Ecto neural progenitor cell (in vitro differentiated cells): ENCODE measurements at places on chromosomes 16 and 17.

DNA sequence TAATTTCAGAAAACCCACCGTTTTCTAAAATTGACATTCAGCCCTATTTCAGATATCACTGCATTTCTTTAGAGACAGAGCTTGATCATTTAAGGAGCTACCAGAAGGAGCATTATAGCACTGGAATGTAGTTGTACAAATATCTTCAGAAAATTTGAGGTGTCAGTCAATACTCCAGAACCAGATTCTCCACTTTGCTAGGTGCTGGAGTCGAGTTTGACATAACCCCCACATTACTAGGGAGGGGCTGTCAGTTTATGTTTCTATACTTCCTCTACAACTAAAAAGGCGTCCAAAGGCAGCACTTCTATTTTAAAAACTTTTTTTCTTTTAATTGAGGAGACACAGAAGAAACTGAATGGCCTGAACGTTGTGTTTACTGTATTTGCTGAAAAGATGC is 892 bp upstream of the KIAA0513 start:
- DNase-seq = no peak

DNA sequence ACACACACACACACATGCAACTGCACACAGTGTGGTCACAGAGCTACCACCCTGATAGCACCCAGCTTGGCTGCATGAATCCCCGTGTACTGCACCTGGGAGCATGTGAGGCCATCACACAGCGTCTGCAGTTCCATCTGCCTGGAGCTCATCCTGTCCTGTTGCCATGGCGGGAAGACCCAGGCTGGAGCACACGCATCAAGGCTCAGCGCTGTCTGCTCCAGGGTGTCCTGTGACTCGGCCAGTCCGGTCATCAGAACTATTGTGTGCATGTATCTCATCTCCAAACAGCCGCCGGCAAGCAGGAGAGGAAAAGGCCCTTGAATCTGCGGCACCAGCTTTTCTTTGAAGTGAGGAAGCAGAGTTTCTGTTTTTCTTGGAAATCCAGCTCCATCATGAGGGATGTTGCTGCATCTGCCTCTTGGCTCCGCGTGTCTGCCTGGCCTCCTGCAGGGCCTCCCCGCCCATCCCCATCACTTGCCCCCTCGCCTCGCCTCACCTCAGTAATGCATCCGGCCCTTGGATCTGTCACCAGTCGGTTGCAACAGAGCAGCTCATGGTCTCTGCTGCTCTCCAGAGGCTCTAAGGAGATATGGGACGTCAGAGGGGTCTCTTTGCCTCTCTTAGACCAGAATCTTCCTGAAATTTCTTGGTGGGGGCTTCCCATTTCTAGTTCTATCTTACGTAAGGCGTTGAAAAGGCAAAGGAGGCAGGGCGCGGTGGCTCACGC is 23.7 kb downstream of the CACNG4 start:
- DNase-seq = no peak

GRCh38 chr17:65163990-65164495 is 26.9 kb downstream of the RGS9 start:
- no peak for DNase-seq

DNA sequence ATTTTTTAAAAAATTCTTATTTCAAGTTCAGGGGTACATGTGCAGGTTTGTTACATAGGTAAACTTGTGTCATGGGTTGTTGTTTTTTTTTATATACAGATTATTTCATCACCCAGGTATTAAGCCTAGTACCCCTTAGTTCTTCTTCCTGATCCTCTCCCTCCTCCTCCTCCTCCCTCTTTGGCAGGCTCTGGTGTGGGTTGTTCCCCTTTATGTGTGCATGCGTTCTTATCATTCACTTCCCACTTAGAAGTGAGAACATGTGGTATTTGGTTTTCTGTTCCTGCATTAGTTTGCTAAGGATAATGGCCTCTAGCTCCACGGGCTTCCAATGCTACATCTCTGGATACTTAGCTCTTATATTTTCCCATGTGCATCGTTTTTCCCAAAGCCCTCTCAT is 404.4 kb downstream of the HAPSTR1 start:
- DNase-seq = no peak

DNA sequence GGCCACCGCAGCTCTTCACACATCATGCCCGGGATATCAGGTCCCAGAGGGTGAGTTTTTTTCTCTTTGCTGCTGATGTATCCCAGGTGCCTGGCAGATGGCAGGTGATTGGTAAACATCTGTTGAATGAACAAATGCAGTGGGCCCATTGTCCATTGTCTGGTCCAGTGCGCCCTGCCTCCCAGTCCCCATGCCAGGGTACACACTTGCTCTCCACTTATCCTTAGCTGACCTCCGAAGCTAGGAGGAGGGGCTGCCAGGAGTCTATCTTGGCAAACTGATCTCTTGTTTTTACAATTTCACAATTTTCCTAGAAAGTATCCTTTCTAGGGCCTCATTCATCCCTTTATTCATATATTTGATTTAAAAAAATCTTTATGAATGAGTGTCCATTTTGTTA is 196.0 kb downstream of the RAB11FIP4 start:
- DNase-seq = no peak

DNA sequence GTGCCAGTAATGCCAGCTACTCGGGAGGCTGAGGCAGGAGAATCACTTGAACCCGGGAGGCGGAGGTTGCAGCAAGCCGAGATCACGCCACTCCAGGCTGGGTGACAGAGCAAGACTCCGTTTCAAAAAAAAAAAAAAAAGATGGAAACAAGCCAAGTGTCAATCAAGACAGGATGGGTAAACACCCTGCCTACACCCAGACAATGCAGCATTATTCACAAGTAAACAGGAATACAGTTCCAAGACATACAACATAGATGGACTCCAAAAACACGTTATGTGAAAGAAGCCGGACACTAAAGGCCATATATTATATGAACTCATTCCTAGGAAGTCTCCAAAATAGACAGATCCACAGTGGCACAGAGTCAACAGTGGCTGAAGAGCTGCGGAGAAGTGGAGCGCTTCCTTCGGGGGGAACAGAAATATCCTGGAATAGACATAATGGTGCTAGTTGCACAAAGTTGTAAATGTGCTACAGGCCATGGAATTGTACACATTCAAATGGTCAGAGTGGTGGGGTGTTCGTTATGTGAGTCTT is 33.9 kb downstream of the ANKRD11 start:
- no peak for DNase-seq

GRCh38 chr16:48542020-48542473 is 67.9 kb downstream of the N4BP1 start:
- DNase-seq = no peak

GRCh38 chr17:44010966-44011647 is 3.7 kb downstream of the TMEM101 start:
- no peak for DNase-seq

DNA sequence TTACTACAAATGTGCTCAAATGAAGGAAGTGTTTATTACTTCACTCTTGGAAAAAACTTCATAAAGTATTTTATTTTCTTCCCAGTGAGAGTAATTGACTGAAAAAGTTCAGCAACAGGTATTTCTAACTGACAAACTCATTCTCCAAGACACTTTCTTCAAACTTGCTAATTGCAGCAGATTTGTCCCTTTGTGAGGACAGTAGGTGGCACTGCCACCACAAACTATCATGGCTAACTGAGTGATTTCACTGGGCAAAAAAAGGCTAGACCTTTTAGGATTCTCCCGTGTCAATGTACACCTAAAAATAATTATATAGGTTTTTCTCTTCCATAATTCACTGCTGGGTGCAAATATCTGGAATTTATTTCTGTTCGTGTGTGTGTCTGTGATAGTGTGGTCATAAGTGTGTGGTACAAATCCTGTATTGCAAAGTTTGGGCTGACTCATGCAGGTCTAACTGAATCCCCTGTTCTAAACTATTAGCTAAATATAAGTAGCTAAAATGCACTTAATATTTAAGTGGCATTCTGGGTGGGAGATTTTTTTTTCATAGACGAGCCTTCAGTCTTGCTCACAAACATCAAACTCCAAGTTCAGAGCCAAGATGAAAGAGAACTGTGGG is 3.9 kb downstream of the HS3ST3A1 start:
- DNase-seq = no peak

DNA sequence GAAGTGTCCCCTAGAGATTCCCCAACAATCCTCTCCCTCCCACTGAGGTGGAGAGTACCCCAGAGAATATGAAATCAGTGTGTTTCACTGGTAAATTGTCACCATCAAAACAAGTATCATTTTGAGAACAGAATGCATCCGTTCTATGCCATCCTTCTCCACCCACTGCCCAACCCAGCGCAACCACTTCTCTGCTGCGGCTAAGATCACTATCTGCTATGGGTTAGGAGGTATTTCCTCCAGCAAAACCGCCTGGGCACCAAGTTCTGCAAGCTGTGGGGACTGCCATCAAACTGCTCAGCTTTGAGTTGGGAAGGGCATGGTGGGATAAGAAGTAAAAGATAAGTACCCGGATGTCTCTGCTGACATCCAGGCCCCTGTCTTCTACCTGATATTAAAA is 24.4 kb downstream of the CNTNAP1 start:
- no peak for DNase-seq

DNA sequence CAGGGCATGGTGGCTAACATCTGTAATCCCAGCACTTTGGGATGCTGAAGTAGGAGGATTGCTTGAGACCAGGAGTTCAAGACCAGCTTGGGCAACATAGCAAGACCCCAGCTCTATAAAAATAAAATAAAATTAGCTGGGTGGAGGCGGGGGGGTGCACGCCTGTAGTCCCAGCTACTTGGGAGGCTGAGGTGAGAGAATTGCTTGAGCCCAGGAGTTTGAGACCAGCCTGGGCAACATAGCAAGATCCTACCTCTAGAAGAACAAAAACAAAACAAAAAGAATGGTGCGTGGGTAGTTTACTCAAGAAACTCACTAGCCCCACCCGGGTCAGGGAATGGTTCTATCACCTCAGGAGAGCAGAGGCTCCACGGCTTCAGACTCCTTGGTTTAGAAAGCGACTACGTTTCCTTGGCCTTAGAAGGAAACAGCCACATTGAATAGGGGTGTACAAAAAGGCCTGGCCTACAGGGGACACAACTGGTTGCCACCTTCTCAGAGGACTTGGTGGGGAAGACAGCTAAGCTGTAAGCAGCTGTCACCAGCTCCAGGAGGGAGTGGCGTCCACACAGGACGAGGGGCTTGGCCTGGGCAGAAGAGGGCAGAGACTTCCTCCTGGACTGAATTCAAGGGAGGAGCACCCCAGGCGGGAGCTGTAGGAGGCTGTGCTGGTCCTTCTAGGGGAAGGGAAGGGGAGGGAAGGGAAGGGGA is 716 bp downstream of the TK1 start:
- DNase-seq = no peak

- no peak for DNase-seq
These were observed 17.4 kb upstream of the ERN1 start for GRCh38 chr17:64147110-64148016.

GRCh38 chr17:72514891-72515290 is 394.1 kb downstream of the SOX9 start:
- DNase-seq = no peak

DNA sequence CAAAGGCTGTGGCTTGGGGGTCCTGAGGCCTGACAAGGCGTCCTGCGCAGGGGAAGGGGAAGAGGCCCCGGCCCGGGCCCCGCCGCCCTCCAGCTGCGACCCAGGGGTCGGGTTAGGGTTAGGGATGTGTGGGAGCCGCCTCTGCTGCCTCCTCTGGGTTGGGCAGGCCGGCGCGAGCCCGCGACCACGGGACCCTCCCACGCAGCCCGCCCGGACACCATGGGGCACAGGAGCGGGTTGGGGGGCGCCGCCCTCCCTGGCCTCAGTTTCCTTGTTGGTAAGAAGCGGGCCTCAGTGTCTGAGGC is 386 bp downstream of the CIAO3 start:
- DNase-seq = no peak

DNA sequence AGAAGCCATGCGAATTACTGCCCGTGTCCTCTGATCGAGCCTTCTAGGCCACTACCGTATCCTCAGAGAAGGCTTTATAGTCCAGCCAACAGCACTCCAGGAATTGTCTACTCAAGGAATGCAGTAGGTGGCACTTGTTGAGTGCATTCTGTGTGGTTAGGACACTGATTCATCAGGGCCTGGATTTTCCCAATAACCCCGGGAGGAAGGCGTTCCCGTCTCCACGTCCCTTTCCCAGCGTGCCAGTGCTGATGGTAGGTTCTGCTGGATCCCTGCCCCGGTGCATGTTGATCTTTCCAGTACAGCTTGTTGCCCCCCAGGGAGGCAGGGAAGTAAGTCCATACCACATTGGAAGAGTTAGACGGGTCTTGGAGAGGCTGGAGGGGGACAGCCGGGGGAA is 122.2 kb downstream of the RPTOR start:
- no peak for DNase-seq

DNA sequence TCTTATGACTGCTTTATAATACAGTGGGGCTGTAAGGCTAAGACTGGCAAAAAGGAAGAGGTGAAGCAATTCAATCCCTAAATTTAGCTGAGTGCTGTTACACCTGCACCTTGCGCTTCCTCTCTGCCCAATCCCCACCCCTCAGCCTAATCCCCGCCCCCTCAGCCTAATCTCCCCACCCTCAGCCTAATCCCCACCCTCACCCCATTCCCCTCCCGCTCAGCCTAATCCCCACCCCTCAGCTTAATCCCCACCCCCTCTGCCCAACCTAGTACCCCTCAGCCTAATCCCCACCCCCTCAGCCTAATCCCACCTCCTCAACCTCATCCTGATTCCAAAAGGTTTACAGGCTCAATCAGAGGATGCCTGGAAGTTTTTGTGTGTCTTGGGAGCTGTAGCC is 155.5 kb downstream of the PMP22 start:
- DNase-seq = peak; percentile 62
